ENCODE measurements at places on chromosomes 13 and 19.

DNA sequence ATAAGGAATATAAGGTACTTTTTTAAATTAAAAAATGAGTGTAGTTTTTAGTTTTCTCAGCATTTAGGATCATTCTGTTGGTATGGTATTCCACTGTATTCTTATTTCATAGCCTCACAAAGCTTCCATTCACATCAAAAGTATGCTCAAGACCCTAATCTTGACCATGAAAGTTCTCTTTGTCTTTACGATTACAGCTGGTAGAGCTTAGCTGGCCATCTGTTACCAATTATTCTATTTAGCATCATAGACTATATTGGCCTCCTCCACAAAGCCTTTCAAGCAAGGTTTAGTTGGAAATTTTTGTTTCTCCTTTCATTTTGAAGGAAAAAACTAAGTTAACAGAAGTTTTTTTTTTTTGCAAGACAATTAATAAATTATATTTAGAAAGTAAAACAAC lies 245.1 kb downstream of the KCTD12 start:
- DNase-seq: peak; percentile 27

- no peak for DNase-seq
Measured at GRCh38 chr19:42436006-42436405, 6.7 kb downstream of the CXCL17 start.

DNA sequence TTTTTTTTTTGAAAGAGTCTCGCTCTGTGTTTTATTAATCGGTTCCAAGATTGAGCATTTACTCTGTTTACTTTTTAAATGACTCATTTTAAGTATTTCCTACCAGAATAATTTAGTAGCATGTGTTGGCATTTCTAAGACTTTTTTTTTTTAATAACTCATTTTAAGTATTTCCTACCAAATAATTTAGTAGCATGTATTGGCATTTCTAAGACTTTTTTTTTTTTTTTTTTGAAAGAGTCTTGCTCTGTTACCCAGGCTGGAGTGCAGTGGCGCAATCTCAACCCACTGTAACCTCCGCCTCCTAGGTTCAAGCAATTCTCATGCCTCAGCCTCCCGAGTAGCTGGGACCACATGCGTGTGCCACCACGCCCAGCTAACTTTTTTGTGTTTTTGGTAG lies 13.1 kb downstream of the SETDB2 start:
- DNase-seq: no peak

- DNase-seq: no peak
Measured at GRCh38 chr19:38401148-38401547, 1.7 kb upstream of the FAM98C start.

DNA sequence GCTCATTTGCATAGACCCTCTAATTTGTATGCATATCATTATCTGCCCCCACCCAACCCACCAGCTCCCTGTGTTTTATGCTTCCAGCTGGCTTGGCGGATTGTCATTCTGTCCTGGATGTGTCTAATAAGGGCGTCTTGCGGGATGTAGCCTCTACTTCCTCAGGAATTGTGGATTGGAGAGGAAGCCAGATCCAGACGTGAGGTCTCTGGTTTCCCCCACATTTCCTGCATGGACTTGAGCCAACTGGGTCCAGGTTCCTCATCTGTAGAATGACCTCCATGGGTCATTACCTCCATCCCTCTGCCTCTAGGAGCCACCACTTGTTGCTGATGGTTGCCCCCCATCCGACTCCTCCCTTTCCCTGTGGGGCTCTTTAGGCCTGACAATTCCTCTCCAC lies 7.3 kb downstream of the TNFSF14 start:
- no peak for DNase-seq

- no peak for DNase-seq
Measured at GRCh38 chr13:114157869-114158495, 21.1 kb upstream of the CFAP97D2 start.

DNA sequence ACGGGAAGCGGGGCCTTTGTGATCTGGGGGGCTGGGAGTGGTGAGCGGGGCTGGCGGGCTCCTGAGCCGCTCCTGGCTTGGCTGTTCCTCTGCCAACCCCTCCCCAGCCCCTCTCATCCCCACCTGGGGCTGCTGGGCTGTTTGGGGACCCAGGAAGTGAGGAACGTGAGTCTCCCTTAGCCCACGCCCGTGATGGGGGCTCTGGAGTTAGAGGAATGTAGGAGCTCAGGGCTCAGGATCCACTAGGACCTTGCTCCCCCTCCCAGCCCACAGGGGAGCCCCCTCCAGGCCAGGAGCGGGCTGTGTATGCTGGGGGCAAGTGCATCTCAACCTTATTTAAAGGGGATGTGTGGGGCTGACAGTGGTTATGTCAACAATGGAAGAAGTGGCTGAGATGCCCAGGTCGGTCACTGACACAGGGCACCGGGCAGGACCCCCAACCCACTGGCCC lies 134.1 kb downstream of the URI1 start:
- DNase-seq: no peak

- DNase-seq: no peak
Measured at GRCh38 chr19:46225558-46226004, 4.0 kb upstream of the IGFL1 start.

Data from NCI-H1048 (cell line).